Stimulated activated CD4-positive, alpha-beta T cell treated with anti-CD3 and anti-CD28 coated beads, Interleukin-2, amount 100 ng/mL, for 24 hours (primary cell): ENCODE measurements at places on chromosomes 2 and 18.

- no peak for DNase-seq
Measured at GRCh38 chr18:10797896-10798295, 272.1 kb downstream of the NAPG start.

DNA sequence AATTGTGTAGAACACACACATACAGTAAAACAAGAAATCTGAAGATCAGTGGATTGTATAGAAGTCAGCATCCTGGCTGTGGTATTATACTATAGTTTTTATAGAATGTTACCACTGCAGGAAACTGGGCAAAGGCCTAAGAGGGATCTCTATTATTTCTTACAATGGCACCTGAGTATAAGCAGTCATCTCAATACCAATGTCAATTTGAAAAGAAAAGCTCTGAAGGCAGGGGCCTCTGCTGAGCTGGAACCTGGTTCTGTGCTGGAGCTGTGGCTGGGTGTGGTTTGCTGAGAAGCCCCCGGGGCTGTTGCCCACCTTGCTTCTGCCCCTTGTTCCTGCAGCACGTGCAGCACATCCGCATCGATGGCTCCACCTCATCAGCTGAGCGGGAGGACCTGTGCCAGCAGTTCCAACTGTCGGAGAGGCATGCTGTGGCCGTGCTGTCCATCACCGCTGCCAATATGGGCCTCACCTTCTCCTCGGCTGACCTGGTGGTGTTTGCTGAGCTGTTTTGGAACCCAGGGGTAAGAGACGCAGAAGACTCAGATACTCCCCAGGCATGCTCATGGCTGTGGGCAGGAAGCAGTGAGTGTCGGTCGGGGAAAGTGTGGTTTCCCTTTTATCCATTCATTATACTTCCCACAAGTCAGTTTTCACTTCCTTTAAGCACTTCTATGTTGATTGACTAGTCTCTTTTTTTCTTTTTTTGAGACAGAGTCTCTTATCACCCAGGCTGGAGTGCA is 23.5 kb upstream of the RPL37A start:
- DNase-seq = no peak

DNA sequence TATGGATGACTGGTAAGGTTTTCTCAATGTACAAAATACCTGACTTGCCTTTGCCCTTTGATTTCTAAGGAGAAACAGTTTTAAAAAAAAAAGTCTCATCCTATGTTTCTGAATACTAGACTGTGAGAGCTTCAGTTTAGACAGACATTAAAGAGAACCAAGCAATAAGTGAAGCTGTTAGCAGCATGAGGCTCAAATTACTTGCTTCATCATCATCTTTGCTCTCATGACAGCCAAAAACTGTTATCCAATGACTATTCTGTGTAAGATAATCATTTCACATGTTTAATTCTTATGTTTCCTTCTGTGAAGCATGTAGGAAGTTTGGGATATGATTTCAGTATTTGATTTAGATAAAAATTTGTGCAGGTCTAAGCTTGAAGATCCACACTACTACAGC is 129.2 kb downstream of the COMMD1 start:
- no peak for DNase-seq

- no peak for DNase-seq
Measured at GRCh38 chr2:159773426-159773825, 24.6 kb downstream of the CD302 start.

DNA sequence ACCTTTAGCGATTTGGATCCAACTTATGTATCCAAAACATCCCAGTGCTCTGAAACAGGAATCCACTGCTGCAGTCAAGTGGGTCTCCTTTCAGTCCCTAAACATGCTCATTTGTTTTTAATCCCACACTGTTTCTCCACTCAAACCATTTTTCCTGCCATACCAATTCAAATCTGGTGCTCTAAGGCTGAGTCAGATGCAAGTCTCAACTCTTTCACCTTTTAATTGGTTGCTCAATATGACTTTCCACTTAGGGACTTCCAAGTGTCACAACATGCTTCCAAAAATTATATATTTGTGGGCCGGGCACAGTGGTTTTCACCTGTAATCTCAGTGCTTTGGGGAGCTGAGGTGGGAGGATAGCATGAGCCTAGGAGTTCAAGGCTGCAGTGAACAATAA is 113.4 kb upstream of the TANK start:
- DNase-seq = no peak

- no peak for DNase-seq
Measured at GRCh38 chr2:220269367-220269766, 641.9 kb downstream of the SLC4A3 start.

DNA sequence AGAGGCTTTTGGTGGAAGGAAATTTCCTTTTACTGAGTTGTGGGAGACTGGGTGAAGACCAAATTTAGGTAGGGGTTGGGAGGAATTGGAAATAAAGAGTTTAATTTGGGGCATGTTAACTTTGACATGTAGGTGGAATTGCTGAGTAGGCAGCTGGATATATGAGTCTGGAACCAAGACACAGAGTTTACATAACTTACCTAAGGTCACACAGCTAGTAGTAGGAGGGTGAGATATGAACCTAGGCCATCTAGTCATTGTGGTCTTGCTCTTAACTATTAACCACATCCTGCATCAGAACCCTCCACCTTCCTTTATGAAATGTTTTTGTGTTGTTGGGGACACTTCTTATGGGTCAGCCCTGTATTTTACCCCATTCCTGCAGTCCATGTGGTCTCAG is 113.1 kb downstream of the ICOS start:
- no peak for DNase-seq

DNA sequence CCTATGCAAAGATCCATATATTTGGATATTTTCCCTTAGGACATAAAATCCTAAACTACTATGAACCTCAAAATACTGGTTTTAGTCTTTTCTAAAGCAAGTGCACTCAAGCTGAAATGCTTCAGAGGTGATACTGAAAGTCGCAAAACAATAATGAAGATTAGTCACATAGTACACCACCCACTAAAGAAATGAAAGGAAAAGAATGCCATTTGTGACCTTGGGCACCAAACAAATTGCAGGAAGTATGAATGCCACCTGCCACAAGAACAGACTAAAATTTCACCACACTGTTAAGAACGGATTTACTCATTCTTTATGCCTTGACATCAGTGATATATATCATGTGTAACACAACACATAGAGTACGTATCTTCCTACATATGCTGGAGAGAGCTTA is 161.5 kb downstream of the ZNF521 start:
- no peak for DNase-seq

GRCh38 chr18:72107647-72108383 is 436.3 kb downstream of the CBLN2 start:
- DNase-seq = no peak

DNA sequence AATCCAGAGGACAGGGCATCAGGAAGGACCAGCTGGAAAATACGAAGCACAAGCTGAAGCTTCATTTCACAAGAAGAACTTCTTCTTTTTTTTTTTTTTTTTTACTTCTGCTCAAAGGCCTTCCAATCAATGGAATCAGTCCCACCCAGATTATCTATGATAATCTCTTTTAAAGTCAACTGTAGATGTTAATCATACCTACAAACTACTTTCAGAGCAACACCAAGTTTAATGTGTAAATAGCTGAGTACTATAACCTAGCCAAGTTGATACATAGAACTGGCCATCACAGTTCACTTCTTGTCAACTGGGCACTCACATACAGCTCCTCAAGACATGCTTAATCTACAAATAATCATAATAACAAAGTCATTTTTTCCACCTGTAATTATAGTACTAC is 1645.9 kb upstream of the CELF4 start:
- no peak for DNase-seq

DNA sequence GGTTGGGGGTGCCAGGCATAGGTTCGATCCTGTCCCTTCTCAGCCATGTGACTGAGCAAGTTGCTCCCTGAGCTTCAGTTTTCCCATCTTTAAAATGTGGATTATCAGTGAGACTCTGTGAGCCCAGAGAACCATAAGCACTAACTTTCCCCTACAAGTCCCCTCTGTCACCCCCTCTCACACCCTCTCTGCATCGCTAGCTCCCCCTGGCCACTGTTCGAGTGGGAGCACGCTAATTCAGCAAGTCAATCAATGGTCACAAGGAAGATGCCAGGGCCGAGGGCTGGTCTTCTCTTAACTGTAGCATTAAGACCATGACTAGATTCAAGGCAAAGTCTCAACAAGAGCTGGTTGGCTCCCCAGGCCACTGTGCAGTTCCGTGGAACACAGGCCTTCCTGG is 66.2 kb downstream of the BCL2L11 start:
- DNase-seq = no peak

DNA sequence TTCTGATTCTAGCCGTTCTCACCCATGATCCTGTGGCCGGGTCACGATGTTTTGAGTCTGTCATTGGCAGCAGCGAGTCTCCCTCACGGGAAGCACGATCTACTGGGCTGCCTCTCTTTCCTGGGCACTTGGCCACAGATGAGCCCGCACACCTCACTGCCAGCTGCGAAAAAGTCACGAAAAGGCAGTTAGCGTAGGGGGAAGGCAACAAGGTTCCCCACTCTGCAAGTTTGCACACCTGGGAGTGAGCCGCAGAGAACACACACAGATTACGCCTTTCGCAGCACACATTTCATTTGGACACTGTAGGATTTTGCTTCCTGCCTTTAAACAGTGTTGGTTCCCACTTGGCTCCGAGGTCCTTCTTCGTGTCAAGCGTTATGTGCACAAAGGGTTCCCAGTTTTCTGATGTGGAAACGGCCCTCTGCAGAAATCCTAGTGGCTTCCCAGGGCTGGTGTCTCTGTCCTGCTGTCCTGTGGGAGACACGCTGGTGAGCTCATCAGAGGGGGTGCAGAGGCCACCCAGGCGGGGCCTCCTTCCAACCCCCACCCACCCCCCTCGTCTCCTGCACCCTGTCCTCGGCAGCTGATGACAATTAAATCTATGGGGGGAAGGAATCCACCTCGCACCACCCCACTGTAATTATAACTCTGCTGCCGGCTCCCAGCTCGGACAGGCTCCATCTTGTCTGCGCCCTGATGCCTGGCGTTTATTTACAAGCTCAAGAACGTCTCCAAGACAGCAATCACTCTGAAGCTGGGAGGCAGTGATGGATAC is 157.3 kb upstream of the SALL3 start:
- no peak for DNase-seq

- no peak for DNase-seq
Measured at GRCh38 chr2:41886145-41886664, 161.6 kb upstream of the PKDCC start.

GRCh38 chr2:233707940-233708644 is 4.6 kb upstream of the UGT1A5 start:
- no peak for DNase-seq

DNA sequence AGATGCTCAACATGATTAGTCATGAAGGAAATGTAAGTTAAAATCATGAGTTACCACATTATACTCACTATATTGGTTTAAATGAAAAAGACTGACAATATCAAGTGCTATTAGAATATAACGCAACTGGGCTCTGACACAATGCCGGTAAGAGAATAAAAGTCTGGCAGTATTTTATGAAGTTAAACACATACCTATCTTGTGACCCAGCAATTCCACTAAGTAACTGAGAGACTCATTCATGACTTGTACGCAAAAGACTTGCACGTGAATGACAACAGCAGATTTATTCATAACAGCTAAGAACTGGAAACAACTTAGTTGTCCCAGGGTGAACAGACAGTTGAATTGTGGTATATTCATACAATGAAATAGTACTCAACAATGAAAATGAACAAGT is 342.1 kb downstream of the SLC4A3 start:
- no peak for DNase-seq

- no peak for DNase-seq
Measured at GRCh38 chr2:173654896-173655265, 300.2 kb downstream of the CDCA7 start.

DNA sequence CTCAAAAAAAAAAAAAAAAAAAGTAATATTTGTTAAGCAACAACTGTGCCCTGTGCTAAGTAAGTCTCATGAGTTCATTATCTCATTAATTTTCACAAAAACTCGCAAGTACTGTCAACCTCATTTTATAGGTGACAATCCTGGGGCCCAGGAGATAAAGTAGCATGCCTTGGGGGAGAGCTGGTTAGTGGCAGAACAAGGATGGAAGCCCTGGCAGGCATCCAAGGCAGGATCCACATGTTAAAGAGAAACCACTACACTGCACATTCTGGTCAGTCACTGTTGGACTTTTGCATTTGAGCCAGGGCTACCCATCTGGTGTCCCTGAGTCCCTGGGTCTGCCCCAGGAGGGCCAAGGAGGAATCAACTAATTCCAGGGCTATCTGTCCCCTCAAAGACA is 54.6 kb downstream of the ZFP36L2 start:
- DNase-seq = no peak

GRCh38 chr2:28389399-28390240 is 3.0 kb upstream of the FOSL2 start:
- DNase-seq = no peak

DNA sequence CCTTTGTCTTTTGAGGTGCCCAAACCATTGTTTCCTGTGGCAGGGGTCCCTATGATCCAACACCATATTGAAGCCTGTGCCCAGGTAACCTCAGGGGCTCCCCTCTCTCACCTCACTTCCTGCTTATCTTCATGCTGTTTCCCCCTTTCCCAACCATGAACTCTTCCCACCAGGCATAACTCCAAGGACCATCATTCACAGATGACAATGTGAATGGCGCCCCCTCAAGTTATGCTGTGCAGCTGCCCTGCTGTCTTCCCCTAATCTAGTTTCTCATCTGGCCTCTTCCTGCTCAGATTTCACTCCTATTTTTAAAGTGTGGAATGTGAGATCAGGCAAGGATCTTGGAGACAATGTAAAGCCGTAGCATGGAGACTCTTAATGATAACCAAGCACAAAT is 1.4 kb downstream of the GMPPA start:
- DNase-seq = no peak

GRCh38 chr2:181399027-181399426 is 58.2 kb upstream of the ITGA4 start:
- no peak for DNase-seq

GRCh38 chr18:13217971-13218367 is 591 bp upstream of the LDLRAD4 start:
- peak; percentile 18 for DNase-seq

- no peak for DNase-seq
Measured at GRCh38 chr2:100250645-100251044, 71.7 kb downstream of the LONRF2 start.

DNA sequence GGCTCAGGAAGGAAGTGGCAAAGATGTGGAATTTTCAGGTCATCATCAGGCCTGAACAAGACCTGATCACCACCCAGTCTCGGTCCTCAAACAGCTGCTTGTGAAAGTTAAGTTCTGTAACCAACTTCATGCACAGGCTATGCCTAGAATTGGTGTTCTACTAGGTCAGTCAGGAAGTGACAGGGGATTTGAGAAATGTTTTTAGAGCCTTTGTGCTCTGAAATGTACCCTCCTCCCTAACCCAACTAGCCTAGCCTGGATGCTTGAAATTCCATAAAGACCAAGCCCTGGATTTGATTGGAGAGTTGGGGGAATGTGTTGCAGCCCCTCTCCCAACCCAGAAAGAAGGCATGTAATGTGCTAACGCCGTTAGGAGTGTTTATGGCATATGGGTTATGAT is 63.3 kb downstream of the TGOLN2 start:
- no peak for DNase-seq

- DNase-seq = no peak
Measured at GRCh38 chr18:43034683-43035500, 80.6 kb downstream of the RIT2 start.

GRCh38 chr2:230908092-230908594 is 16.9 kb downstream of the GPR55 start:
- DNase-seq = peak; percentile 17

GRCh38 chr18:36673452-36673851 is 155.3 kb downstream of the TPGS2 start:
- DNase-seq = no peak
